ENCODE measurements at places on chromosomes 12 and 14. TPM values are rescaled to one million over a fixed set of nuclear protein-coding genes. Genes with fewer than 3 reads are reported as not detected.

CARMIL3 gene
- total RNA-seq: 0.33 TPM

LMO3 gene
- total RNA-seq: not detected

GNS gene
- total RNA-seq: 93.5 TPM

MTA1 gene
- 161 TPM for total RNA-seq

RERGL gene
- total RNA-seq: 9.2 TPM

MGP gene
- total RNA-seq: not detected

ZFC3H1 gene
- 64.0 TPM for total RNA-seq

KRT71 gene
- total RNA-seq: not detected

Measured in Calu3 (cell line).